ENCODE measurements at places on chromosomes 3 and 15.

DNA sequence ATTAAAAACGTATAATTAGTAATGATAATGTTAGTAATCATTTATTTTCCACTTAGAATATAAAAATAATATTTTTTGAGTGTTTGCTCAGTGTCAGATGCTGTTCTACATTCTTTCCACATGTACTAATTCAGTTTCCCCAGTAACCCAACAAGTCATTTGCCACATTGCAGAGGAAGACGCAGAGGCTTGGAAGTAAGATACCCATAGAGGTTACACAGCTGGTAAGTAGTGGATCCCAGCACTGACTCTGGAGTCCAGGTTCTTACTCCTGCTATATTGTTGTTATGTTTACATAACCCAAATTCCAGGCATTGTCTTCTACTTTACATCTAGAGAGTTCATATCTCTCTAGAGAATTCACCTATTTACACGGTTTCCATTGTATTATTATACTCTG, 48.2 kb upstream of the MYO5C start:
- DNase-seq, result peak; percentile 57

DNA sequence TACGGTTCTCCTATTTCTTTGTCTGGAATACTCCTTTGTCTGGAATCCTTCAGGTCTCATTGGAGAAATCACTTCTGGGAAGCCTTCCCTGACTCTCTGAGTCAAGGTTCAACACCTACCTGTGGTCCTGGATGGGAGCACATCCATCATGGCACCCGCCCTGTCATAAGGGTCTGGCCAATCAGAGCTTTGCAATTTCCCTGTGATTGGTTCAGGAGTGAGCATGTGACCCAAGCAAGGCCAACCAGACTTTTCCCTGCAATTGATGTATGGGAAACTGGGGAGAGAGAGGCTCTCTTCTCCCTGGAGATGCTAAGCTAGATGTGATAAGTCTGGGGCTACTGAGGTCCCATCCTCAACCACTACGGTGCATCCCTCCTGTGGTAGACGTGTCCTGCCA, 8.1 kb downstream of the FAM3D start:
- DNase-seq, result no peak

DNA sequence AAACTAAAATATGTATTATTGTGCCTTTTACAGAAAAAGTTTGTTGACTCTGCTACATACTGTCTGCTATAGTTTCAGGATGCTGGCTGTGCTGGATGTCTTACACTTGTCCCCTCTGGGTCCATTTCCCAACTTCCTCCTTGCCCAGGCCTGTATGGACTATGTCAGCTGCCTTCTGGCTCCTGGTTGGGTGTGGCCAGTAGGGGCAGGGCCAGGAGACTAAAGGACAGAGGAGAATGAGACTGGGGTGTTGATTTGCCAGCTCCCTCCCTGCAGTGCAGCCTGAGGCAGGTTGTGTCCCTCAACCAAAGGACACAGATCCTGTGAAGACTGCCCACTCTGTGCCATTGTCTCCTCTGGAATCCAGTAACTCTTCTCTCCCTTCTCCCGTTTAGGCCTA, 90.6 kb upstream of the UBE2E2 start:
- no peak for DNase-seq

DNA sequence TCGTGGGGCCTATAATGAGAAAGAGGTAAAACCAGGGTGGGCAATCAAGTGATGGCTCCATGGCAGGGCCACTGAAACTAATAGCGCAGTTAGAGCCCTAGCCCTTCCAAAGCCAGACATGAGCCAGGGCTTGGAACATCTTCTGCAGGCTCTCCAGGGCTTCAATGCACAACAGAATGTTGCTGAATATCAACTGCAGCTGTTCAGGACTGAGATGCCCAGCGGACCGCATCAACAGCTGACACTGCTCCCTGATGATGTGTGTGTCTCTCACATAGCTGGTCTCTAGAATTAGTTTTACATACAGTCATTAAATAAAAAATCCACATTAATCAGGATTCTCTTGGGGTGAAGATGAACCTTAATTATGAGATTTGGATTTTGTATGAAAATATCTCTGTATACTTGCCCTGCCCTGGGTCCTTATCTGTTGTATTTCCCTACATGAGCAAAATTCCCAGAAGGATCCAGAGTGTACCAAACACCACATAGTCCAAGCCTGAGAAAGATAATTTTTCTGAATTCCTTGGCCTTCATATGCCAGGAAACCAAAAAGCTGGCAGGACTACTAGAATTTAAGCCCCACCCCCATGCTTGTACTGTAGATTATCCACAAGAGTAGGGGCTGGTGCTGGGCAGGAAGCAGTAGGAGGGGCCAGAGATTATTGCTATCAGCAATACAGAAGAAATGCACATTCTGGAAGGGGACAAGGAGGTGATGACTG, 7.7 kb upstream of the GOLGB1 start:
- no peak for DNase-seq

DNA sequence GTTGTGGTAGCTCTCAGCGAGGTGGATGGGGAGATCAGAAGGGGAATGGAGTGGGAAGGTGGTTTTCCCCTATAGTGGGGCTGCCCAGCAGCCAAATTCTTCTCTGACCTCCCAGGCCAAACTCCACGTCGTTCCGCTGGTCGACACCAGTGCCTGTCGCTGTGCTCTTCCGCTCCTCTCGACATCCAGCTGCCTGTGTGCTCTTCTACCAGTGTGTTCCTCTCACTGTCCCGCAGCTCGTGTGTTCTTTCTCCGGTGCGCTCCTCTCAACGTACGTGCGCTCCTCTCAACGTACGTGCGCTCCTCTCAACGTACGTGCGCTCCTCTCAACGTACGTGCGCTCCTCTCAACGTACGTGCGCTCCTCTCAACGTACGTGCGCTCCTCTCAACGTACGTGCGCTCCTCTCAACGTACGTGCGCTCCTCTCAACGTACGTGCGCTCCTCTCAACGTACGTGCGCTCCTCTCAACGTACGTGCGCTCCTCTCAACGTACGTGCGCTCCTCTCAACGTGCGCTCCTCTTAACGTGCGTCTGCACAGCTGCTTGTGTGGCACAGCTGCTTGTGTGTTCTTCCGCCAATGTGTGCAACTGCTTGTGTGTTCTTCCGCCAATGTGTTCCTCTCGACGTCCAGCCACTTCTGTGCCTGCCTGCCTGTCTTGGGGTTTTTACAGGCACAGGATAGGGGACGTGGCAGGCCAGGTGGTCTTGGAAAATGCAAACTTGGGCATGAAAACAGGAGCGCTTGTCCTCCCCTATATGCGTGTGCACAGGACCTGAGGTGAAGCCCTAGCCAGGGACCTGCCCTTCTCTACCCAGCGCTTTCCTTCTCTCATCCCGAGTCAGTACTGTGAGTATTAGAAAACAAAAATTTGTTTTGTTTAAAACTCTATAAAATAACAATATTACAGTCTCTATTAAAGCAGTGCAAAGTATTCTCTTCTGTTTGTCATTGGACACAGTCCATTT, 991.1 kb downstream of the GBE1 start:
- DNase-seq, result peak; percentile 28
